Hematopoietic multipotent progenitor cell treated with erythropoietin and hydrocortisone succinate and interleukin-3 and kit ligand, for 4 days (in vitro differentiated cells): ENCODE measurements at places on chromosomes 7 and 10.
A peak's percentile ranks its signal among the peaks of the same experiment; 100 is the strongest.

DNA sequence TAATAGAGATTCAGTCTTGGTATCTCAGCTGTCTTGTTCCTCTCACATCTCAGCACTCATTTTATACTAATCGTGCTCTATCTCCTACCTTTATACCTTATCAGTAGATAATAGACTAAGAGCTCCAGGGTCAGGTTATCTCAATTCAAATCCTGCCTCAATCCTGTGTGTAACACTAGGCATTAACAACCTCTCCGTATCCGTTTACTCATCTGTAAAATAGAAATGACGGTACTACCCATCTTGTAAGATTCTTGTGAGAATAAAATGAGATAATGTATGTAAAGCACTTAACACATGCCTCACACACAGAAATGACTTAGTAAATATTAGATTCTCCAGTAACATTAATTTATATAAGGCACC is 622 bp upstream of the P4HA1 start:
- DNase-seq: no peak

DNA sequence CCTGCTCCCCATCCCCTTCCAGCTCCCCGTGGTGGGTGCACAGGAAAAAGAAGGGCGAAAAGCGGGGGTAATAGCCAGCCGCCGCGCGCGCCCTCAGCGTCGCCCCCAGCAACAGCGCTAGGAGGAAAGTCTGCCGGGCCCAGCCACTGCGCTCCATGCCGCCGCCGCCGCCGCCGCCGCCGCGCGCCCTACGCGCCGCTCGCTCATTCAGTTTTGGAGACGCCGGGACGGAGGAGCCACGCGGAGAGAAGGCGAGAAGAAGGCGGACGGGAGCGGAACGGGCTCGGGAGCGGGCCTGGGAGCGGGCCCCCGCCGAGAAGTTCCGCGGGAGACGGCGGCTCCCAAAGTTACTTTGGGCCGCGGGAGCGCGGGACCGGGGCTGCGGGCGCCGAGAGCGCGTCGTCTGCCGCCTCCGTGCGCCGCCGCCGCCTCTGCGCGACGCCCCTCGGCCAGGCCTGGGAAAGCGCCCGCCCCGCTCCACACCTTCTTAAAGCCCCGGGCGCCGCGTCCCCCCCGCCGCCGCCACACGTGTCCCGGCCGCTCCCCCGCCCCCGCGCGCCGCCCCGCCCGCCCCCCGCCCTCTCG is at the start of gene RELN:
Gene RELN, minus strand, starts transcription at position 459 of the 585 bp plus-strand sequence. Its CDS starts 302 bp downstream, at position 157.
- peak; percentile 35 for DNase-seq

GRCh38 chr10:5449823-5450222 is 37.5 kb downstream of the NET1 start:
- peak; percentile 57 for DNase-seq

DNA sequence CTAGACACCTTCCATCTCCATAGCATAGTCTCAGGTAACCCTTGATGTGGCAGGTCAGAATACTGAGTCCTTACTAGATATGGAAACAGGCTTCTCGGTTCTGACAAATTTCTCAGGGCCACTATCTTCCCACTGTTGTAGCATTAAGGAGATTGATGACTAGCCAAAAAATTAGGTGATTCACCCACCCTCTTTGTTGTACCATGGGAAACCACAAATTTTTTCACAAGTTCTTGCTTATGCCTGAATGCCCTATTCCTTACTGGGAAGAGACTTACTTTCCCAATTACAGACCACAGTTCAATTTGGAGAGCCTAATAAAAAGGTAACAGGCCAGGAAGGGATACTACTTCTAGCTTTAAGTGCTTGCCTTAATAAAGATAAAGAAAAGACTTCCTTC is 948.8 kb downstream of the GRM8 start:
- DNase-seq: no peak

DNA sequence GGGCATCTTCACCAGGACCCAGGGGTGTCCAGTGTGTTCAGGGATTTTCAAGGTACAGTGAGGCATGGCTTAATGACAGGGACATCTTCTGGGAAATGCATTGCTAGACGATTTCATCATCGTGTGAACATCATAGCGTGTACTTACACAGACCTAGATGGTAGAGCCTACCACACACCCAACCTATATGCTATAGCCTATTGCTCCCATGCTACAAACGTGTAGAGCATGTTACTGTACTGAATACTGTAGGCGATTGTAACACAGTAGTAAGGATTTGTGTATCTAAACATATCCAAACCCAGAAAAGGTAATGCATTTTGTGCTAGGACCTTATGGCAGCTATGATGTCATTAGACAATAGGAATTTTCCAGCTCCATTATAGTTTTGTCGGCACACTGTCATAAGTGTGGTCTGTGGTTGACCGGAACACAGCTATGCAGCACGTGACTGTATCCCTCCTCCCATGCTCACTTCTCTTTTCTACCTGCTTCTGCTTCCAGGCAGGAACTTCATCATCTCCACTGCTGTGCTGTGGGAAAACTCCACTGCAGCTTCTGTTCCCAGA is 416.2 kb upstream of the NFE2L3 start:
- DNase-seq: peak; percentile 5

DNA sequence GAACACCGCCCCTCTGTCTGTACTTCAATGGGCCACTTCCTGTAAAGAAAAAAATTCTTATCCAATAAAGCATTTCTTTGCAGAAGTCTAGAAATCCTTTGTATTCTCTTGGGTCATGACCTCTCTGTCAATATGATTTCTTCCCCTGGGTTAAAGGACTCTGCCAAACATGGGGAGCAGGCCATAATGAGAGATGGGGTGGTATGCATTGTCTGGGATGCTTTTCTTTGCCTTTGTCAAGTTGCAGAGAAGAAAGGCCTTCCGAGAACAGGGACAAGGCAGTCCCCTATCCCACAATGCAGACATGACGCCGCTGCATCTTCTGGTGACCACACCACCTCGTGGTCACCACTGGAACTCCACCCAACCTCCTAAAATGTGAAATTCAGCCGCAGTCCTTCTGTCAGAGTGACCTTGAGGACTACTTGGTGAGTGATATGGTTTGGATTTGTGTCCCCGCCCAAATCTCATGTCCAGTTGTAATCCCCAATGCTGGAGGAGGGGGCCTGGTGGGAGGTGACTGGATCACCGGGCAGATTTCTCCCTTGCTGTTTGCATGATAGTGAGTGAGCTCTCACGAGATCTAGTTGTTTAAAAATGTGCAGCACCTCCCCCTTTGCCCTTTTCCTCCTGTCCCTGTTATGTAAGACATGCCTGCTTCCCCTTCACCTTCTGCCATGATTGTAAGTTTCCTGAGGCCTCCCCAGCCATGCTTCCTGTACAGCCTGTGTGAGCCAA is 15.2 kb upstream of the FRMPD2 start:
- peak; percentile 67 for DNase-seq

DNA sequence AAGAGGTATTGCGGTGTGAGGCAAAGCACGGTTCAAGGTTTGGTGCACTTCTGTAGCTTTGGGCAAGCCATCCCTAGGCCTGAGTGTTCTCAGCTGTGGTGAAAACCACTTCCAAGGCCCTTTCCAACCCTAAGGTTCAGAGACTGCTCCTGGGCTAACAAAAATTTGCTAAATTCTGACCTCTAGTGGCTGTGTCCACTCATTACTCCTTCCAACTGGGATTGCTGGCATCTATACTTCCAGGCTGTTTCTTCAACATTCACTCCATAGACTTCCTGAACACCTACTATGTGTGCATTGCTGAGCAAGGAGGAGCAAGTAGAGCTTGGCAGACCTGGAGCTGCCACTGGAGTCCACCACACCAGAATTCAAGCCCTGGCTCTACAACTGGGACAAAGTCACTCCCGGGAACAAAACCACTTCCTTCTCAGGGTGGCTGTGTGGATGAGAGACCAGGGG is 29.3 kb upstream of the SH3PXD2A start:
- peak; percentile 76 for DNase-seq

DNA sequence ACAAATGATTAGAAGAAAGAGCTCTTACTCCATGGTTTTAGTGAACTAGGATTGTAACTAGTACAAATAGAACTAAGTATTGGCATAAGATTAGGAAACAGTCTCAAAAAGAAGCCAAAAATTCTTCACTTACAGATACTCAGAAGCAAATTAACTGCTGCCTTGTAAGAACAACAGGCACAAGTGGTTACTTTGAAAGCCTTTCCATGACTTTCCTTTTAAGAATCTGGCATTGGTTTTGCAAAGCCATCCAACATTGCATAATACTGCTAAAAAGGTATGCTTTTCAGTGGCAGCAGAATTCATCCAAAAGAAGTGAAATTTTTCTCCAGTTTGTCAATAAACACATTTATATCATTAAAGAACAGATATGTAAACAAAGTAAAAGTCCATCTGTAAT is 126.8 kb upstream of the ODAD2 start:
- DNase-seq: no peak

- DNase-seq: peak; percentile 97
Measured at GRCh38 chr10:102114861-102115618, 5.1 kb downstream of the LDB1 start.

GRCh38 chr7:112202816-112203215 is 3.4 kb downstream of the DOCK4 start:
- peak; percentile 47 for DNase-seq

- peak; percentile 53 for DNase-seq
Measured at GRCh38 chr10:27253576-27253975, 13.0 kb upstream of the ACBD5 start.

GRCh38 chr10:76356557-76356956 is 925.1 kb downstream of the LRMDA start:
- no peak for DNase-seq

DNA sequence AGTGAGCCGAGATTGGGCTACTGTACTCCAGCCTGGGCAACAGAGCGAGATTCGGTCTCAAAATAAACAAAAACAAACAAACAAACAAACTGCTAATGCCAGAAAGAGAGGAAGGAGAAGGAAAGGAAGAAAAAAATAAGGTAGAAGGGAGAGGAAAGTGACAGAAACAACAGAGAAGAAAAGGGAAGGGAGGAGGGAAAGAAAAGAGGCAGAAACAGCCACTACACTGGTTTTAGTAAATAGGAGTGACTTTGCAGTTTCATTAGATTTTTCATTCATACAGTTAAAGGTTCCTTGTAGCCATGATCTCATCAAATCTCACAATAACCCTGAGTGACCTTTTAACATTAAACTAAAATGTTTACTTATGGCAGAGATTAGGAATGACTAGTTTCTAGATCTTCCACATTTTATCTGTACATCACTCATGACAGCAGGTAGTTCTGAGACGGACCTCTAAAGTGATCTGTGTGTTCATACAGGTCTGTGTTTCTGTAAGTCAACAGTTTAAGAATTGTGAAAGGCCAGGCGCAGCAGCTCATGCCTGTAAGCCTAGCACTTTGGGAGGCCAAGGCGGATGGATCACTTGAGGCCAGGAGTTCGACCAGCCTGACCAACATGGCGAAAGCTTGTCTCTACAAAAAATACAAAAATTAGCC is 191.3 kb upstream of the KLF14 start:
- DNase-seq: peak; percentile 43

DNA sequence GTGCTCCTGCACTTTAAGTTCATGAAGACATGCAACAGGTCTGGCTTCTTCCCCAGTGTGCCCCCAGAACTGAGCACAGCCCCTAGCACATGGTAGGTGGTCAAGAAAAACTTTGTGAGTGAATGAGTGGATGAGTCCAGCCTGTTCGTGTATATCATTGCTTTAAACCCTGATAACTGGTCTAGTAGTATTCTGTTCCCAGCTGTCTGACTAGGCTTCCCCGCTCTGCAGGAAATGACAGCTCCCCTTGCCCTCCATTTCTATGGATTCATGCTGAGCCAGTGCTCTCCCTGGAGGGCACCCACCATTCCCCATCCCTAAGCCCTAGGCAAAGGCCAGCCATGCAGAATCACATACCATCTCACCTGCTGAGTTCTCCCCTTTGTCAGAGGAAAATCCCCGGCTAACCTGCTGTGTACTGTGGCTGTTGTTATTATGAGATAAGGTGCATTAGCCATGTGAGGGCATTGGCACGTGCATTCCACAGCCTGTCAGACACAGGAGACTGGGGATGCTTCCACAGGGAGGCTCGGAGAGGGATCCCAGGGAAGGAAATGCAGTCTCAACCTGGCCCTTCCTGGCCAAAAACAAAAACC is 698.9 kb downstream of the GRID1 start:
- DNase-seq: no peak

DNA sequence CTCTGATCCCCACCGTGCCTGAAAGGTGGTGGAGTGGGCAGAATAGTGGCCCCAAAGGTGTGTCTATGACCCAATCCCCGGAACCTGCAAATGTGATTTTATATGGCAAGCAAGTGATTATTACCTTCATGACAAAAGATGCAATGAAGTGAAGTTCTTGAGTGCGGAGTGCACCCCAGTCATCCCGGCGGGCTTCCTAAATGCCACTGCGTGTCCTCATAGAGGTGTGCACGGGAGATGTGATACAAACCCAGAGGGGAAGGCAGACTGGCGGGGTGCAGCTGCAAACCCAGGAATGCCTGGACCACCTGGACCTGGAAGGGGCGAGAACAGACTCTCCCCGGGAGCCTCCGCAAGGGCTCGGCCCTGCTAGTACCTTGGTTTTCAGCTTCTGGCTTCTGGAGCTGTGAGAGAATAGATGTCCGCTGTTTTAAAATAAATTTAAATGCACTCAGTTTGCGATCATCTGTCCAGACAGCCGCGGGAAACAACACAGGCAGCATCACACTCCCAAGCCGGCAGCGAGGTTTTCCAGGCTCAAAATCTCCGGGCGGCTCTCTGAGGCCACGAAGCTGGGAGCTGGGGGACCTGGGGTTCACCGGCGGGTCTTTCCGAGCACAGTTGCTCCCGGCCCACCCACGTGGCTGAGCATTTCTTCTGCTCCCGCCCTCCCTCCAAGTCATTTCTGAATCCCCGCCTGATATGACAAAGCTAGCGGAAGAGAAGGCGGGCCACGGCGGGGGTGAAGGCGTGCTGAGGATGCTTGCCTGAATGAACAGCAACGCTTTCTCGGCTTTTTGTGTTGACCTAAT is 50.4 kb upstream of the EBF3 start:
- no peak for DNase-seq

- DNase-seq: no peak
Measured at GRCh38 chr10:23755556-23755955, 316.7 kb downstream of the OTUD1 start.

DNA sequence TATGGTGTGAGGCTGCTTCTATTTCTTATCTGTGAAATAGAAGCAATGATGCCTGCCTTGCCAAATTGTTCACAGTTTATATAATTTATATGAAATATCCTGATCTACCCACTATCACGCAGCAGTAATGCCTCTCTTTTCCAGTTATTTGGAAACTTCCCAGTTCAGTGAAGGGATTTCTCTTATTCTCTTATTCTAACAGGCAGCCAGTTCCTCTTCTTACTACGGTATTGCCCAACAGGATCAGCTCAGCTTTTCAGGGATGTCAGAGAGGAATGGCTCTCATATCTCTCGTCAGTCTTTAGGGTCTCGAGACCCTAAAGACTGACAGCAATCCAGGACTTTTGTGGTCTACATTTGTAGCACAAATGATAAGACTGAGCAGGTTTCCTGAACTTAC is 215.6 kb downstream of the CREB5 start:
- no peak for DNase-seq

GRCh38 chr10:96419351-96419750 is 60.5 kb upstream of the OPALIN start:
- DNase-seq: no peak

DNA sequence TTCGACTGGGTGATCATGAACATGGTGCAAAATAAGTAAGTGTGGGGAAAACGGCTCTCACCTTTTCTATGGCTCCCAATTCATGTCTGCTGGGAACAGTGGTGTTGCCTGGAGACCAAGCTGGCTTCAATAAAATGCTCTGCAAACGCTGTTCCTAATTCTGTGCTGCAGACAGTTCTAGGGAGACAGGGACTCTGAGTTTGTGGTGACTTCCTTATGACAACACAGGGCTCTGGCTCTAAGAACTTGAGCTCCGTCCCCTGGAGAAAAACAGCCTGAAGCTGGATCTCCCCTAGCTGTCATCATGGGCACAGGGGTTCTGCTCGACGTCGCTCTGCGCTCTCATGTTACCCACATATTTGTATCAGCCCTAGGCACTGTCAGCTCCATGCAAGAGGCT is 61.0 kb upstream of the INSYN2A start:
- DNase-seq: no peak
